ENCODE measurements at places on chromosomes 16 and 17.
A peak's percentile ranks its signal among the peaks of the same experiment; 100 is the strongest.

GRCh38 chr16:89616623-89617022 is 3.2 kb downstream of the DPEP1 start:
- no peak for DNase-seq

- no peak for DNase-seq
Measured at GRCh38 chr16:74372369-74372768, 3.7 kb upstream of the NPIPB15 start.

DNA sequence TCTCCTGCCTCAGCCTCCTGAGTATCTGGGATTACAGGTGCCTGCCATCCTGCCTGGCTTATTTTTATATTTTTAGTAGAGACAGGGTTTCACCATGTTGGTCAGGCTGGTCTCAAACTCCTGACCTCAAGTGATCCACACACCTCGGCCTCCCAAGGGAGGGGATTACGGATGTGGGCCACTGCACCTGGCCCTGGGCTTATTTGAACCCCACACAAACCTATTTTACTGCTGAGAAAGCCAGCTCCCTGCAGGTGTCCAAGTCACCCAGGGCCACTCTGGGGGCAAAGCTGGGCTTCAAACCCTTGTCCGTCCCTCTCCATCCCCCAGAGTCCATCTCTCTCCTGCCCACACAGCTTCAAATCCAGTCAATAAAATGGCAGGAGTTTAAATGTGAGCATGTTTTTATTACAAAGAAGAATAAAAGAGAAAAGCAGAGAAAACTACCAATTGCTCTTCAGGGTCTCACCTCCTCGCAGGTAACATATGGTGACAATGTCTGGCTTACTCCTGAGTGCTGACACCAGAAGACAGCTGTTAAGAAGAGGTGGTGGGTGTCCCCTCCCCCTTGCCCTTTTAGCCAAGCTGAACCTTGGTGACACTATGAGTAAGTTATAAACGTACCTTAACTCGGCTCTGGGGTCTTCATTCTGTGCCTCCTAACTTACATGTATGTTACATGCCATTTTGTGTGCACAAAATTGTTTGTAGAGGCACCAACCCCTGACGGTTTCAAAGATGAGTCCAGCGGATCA is 45.4 kb downstream of the LAT start:
- DNase-seq: no peak

- DNase-seq: peak; percentile 79
Measured at GRCh38 chr17:79777894-79778503, at the start of gene CBX2. Gene CBX2 (plus strand): TSS chr17:79778148. CDS start chr17:79778236, 88 bp downstream.

DNA sequence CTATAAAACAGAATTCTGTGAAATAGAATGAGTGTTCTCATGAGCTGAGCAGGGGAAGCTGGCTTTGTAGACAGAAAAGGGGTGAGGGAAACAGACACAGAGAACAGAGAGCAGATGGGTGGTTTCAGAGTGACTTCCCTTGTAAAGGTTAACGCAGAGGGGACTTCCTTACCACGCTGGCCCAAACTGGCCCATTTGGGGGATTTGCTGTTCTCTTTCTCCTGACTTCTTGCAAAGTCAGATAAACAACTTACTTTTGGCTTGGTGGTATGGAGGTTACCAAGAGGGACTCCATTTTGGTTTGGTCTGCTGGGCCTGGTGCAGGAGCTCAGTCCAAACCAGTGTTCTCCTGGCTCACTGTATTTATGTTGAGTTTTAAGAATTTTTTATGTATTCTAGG is 48.4 kb downstream of the SEC14L1 start:
- no peak for DNase-seq

DNA sequence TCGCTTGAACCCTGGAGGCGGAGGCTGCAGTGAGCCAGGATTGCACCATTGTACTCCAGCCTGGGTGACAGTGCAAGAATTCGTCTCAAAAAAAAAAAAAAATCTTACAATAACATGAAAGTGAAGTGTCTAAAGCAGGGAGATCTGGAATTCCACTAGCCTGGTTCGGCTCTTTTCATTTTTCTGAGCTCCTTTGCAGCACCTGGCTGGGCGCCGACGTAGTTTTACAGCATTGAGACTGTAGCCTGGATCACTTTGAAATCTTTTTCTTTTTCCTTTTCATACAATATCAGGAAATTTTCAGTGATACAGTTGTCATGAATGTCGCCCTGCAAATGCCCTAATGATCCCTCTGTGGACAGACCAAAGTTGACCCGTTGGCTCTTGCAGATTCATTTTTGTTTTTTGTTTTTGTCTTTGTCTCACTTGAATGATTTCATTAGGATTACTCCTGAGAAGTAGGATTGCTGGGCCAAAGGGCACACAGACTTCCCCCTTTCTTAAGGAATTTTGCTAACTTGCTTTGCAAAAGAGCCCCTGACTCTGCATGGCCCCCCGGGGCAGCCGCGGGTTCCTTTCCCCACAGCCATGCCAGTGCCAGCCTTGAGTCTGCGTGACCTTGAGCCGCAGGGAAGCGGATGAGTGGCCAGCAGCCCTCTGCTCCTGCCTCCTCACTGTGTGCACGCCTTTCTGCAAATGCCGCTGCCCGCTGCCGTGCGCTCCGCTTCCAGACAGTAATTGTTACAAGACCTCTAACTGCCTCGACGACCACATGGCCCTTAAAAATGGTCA is 28.0 kb downstream of the CRISPLD2 start:
- DNase-seq: no peak

- no peak for DNase-seq
Measured at GRCh38 chr17:82153295-82153691, 55.3 kb upstream of the FASN start.

- DNase-seq: no peak
Measured at GRCh38 chr17:81438007-81438659, 42.9 kb downstream of the BAHCC1 start.

- DNase-seq: peak; percentile 63
Measured at GRCh38 chr16:85798901-85799496, 345 bp downstream of the EMC8 start.

- no peak for DNase-seq
Measured at GRCh38 chr16:68041783-68042182, 18.7 kb downstream of the DUS2 start.

DNA sequence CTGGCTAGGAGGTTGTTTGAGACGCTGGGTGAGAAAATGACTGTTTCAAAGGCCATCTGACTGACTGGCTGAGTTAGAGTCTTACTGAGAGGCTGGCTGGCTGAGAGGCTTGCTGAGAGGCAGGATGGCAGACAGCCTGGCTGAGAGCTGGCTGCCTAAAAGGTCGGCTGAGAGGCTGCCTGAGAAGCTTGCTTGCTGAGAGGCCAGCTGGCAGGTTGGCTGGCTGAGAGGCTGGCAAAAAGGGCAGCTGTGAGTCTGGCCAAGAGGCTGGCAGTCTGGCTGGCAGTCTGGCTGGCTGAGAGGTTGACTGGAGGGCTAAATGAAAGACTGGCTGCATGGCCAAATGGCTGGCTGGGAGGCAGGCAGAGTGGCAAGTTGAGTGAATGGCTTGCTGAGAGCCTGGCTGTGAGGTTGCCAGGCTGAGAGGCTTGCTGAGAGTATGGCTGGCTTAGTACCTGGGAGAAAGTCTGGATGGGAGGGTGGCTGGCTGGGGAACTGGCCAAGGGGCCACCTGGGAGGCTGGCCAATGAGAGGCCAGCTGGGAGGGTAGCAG is 35.3 kb upstream of the ACSM2B start:
- DNase-seq: peak; percentile 67

DNA sequence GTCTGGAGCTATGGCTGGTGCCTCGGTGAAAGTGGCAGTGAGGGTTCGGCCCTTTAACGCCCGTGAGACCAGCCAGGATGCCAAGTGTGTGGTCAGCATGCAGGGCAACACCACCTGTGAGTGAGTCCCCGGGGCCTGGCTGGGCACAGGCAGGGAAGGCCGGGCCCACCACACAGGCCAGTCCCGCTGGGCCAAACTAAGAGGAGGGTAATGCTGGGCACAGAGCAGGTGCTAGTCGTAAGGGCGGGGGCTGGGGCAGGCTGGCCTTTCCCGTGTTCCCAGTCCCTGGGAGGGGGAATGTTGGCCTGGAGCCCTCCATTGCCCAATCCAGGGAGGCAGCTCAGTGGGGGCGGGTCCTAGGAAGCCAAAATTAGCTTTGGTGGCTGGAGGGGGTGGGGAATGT is 2.5 kb downstream of the KIF1C start:
- peak; percentile 75 for DNase-seq

DNA sequence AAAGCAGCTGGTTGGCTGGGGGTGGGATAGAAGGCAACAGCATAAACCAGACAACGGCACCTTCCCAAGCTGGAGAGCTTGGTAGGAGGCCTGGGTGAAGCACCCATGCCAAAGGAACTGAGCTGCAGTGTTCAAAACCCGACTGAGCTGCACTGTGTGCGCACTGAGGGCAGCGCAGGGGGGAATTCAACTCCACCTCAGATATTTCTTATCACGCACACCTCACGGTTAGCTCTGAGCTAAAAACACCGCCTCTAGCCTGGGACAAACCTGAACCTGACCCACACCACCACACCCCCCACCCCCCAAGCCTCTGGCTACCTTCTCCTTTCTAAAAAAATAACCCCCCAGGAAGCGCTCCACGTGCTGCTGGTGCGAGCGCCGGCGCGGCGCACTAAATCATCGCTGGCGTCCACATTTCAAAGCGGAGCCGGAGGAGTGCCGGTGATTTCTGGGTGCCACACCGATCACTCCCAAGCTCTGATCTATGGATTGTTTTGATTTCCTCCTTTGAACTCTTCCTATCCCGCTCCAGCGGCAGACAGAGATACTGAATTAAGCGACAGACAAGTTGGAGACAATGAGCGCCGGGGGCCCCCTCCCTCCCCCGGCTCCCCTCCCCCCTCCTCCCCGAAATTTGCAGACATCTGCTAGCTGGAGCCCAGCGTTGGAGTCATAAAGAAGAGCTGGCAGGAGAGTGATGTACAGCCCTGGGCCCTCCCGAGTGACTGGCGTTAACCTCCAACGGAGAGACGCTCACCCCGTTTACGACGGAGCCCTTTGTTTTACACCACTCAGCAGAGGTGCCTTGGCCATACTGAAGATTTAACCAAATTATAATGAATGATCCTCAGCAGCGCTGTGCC is 85.0 kb downstream of the NOG start:
- DNase-seq: no peak

GRCh38 chr16:67387479-67388079 is 5.7 kb downstream of the TPPP3 start:
- DNase-seq: no peak

DNA sequence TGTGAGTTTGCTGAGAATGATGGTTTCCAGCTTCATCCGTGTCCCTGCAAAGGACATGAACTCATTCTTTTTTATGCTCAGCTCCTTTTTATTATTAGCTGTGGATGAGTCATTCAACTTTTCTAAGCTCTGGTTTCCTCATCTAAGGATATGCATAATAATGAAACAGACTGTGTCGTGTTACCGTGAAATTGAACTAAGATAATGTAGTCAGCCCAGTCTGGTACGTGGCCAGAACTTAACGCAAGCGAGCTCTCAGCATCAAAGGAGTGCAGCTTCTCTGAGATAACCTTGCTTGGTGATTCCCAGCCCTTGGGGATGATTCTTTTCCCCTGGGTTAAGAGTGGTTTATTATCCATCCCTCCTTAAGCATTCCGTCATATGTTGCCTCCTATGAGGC is 454.3 kb upstream of the EEF2KMT start:
- no peak for DNase-seq

- DNase-seq: peak; percentile 89
Measured at GRCh38 chr17:14205992-14206461, 30.6 kb downstream of the CDRT15 start.

GRCh38 chr17:75459590-75460267 is 3.3 kb downstream of the TMEM94 start:
- no peak for DNase-seq

GRCh38 chr17:59779521-59779920 is 72.1 kb downstream of the VMP1 start:
- DNase-seq: no peak

DNA sequence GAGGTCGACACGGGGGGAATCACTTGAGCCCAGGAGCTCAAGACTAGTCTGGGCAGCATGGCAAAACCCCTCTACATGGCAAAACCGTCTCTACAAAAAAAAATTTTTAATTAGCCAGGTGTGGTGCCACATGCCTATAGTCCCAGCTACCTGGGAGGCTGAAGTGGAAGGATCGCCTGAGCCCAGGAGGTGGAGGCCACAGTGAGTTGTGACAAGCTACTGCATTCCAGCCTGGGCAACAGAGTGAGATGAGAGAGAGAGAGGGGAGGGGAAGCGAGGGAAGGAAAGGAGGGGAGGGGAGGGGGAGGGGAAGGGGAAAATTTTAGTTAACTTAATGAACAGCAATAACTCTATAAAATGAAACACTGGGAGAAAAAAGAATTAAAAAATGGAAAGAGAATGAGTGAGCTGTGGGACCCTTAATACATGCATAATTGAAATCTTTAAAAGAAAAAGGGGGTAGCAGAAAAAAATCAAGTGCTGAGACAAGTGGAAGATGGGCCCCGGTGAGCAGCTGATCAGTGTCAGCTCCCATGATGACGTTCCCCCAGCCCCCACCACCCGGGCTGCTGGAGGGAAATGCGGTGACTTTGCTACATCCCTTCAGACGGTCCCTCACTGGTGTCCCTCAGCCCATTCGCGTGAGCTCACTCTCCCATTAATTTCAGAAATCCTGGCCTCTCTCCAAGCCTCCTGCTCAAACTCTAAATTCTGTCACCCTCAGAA is 2.7 kb downstream of the ASGR2 start:
- no peak for DNase-seq

DNA sequence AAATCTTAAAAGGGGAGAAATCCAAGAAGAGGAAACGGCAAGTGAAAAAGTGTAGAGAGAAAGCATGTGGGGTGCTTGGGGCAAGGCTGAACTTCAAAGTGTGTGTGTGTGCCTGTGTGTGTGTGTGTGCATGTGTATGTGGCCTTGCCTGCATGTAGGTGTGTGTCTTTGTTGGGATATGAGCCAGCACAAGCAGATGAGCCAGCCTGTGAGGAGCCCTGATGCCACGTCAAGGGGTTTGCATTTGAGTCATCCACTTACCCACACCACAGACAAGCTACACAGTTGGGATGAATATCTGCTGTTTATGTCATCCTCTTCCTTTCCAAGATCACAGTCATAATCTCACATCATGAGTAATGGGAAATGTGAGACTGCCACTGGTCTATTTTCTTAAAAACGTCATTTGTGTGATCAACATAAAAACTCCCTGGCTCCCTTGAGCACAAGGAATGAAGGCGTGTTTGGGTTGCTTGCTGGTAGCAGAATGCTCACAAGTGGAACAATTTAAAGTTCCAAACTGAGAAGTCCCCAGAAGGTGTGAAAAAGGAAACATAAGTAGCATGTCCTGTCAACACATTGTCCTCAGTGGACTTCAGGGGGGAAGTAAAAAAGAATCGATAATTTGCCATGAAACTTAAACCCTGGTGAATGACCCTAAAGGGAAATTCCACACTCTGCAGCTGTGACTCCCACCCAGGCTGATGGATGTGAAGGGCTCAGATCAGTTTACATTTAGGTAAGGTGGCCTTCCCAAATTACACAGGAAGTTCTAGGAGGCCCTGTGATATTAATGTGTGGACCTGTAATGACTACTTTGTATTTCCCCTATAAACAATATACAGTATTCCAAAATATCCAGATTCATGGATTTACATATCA is 14.7 kb downstream of the KCTD19 start:
- DNase-seq: no peak

Data from lower lobe of right lung (tissue), 2 donors.